ENCODE measurements at places on chromosomes 7 and 10. TPM values are rescaled to one million over a fixed set of nuclear protein-coding genes. Genes with fewer than 3 reads are reported as not detected.

The NYAP1 gene
- polyA plus RNA-seq: 3.0 TPM

The CTAGE15 gene
- polyA plus RNA-seq: 0.95 TPM

DNA sequence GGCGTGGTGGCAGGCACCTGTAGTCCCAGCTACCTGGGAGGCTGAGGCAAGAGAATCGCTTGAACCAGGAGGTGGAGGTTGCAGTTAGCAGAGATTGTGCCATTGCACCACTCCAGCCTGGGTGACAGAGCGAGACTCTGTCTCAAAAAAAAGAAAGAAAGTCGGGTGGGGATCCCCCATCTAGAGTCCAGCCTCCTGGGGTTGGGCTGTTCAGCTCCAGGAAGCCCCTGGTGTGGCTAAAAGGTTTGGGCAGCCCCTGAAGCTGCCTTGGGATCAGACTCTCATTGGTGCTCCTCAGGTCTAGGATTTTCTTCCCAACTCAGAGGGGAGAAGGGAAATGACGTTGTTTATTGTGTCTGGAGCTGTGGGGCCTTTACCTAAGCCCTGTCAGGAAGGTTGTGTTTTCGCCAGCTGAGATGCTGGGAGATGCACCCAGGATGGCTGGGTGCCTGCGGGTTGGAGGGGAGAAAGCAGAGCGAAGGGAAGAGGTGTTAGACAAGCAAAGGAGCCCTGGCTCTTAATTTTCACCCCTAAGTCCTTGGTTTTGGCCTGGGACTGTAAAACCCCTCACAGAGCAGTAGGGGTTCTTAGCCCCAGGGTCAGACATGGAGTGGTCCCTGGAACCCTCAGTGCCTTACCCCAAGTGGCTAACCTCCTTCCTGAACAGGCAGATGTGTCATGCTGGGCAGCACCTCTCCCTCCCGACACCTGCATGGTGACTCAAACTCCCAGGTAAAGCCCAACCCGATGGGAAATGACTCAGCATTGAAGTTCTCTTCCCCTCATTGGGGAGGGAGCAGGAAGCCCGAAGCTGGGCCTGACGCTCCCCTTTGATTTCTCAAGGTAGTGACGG is 21.1 kb downstream of the PLAU start:
- no peak for DNase-seq

- no peak for DNase-seq
Observed at GRCh38 chr10:32950591-32951108, 7.4 kb downstream of the ITGB1 start.

GRCh38 chr7:131753620-131754222 is 197.3 kb upstream of the PODXL start:
- DNase-seq: no peak

DNA sequence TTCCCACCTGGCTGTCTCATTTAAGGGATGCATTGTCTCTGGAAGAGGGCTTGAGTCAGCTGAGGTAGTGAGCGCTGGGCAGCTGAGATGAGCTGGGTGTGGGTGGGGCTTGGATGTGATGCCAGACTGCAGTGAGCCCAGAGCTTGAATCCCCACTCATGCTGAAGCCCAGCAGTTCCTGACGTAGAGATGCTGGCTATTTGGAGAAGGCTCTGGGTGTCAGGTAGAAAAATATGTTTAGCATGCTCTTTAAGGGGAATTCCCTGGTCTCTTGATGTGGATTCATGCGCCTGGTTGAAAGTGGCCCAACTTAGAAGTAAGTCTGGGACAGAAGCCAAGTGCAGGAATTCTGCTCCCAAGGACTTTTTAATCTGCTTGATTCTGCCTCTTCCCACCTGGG is 241.5 kb upstream of the IGFBP3 start:
- DNase-seq: no peak

DNA sequence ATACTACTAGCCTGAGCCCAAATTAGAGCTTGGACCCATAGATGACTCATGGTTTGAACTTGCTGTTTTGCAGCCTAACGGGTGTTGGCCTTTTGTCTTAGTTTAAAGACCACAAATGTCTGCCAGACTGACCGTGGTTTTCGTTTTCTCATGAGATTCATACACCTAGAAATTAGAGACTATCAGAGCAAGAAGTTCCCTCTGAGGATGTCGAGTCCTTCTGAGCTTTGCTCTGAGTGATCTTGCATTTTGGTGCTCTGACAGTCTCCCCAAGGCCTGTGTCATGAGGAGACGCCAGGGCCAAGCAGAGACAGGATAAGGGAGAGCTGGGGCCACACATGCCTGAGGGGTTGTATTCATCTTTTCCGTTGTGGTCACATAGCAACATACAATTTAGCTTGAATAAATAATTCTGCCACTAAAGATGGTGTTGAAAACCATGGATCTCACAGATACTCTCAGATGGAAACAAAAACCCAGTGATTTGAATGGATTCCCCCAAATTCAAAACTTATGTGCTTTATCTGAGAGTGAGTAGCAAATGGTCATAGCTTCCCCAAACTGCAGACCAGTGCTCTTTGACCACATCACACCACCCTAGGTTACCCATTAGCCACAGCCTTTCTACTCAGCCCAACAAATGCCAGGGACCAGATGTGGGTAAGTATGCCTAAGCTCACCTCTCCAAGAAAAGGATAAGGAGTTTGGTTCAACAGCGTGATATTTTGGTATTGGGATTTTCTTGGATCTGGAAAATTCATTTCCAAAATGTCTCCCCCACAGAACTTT is 762.0 kb upstream of the IGFBP3 start:
- DNase-seq: no peak

DNA sequence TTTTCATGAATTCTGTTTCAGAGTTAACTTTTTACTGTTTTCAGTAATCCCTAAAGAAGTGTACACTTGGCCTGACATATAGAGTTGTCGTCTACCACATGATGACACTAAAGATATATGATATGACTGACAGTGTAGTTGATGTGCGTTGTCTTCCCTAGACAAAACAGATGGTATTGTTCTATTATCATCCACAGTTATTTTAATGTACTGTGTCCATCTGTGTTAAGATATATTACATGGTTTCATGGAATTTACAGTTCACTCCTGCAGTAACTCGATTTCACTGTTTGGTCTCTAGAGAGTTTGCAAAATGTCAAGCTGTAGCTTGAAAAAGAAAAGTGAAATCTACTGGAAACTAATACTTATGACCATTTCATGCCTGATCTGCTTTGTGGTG is 18.1 kb downstream of the FOXP2 start:
- no peak for DNase-seq
